ENCODE measurements at places on chromosomes 3 and 15. TPM values are rescaled to one million over a fixed set of nuclear protein-coding genes. Genes with fewer than 3 reads are reported as not detected.

DNA sequence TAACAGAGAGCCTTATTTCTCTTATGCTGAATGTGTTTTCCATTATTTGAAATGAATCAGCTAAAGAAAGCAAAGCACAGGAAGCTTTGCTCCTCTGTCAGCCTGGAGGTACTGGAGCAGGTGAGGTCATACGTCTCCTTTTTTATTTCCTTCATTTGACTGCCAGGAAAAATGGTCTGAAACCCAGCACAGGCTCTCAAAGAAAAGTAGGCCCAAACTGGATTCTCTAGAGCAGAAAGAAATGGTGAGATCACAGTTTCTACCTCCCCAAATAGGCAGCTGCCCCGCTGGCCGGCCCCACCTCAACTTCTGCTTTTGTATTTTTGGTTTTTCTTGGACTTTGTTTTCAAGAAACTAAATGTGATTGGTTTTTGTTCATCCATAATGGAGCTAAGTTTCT lies 95.1 kb downstream of the RPL39L start:
- no peak for DNase-seq

Gene FAH
- 122 TPM for total RNA-seq

- DNase-seq = no peak
These were observed 77.5 kb downstream of the LPP start for GRCh38 chr3:188231456-188231855.

DNA sequence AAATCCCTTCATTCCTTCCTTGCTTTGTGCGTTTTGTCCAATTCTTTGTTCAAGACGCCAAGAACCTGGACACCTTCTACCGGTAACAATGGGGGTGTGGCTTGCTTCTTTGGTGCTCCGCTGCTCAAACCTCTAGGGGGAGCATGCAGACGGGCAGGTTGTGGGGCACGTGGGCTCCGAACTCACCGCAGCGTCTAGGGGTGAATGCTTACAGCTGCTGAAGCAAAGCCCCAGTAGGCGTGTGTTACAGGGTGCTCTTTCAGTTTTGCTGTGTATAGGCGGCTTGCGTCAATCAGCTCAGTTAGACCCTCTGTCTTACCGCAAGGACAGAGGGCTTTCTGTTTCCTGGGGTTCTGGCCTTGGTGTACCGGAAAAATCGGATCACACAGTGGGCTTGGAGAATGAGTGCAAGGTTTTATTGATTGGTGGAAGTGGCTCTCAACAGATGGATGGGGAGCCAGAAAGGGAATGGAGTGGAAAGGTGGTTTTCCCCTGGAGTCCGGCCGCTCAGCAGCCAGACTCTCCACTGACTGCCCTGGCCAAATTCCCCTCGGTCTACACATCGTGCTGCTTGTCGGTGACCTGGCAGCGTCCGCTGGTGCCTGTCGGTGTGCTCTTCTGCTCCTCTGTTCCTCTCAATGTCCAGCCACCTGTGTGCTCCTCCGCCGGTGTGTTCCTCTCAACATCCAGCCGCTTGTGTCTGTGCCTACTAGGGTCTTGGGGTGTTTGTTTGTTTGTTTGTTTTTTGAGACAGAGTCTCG lies 1.2 kb upstream of the LRRC34 start:
- peak; percentile 53 for DNase-seq

Gene HAUS2
- total RNA-seq = 25.0 TPM

Gene C3orf70
- not detected for total RNA-seq

DNA sequence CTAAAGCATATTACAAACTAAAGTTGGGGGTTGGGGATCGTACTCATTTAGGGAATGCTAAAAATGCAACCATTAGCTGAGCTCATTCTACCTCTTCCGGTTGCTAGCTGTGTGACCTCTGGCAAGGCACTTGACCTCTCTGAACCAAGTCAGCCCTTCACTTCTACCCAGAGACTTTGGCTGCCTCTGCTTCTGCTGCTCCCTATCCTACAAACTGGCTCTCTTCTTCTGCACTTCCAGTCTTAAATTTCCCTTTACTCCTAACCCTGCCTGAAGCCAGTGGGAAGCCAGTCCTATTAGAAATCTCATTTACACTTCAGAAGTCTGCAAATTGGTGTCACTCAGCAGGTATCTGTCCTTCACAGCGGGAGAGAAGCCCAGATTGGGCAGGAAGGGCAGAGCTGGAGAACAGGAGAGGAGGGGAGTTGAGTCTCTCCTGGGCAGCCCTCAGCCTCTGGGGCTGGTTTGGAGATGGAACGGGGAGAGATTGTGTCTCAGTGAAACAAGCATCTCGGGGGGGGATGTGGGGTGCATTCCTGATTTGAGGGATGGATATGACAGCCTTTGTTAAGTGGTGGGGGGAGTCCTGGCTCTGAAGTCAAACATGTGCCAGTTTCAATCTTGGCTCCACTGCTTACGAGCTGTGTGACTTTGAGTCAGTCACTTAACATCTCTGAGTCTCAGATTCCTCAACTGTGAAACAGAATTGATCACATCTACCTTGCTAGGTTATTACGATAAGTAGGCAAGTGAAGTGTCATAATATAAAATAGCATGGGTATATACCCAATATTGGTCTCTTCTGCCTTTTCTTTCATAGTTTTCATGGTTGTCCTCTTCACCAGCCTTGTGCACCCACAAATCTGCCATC lies 7.8 kb upstream of the AEN start:
- no peak for DNase-seq

GRCh38 chr3:146948186-146948585 lies 343.0 kb upstream of the PLSCR5 start:
- DNase-seq = no peak

DNA sequence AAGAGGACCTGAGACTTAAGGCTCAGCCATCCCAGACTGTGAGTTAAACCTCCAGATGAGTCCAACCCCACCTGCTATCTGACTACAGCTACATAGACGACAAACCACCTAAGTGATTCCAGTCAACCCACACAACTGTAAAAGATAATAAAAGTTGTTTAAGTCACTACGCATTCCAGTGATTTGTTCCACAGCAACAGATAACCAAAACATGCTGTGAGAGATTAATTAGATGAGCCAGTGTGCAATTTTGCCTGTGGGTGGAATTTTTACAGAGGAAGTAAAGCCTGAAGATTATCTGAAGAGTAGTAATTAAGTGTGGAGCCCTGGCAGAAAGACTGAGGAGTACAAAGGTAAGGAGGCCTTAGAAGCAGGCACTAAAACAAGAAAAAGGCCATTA lies 5.4 kb downstream of the BTBD1 start:
- peak; percentile 59 for DNase-seq

GRCh38 chr15:82551646-82552247 lies 11.5 kb upstream of the RPS17 start:
- no peak for DNase-seq

GRCh38 chr15:33198541-33198940 lies 4.0 kb upstream of the FMN1 start:
- DNase-seq = no peak

Gene PLSCR5
- not detected for total RNA-seq

DNA sequence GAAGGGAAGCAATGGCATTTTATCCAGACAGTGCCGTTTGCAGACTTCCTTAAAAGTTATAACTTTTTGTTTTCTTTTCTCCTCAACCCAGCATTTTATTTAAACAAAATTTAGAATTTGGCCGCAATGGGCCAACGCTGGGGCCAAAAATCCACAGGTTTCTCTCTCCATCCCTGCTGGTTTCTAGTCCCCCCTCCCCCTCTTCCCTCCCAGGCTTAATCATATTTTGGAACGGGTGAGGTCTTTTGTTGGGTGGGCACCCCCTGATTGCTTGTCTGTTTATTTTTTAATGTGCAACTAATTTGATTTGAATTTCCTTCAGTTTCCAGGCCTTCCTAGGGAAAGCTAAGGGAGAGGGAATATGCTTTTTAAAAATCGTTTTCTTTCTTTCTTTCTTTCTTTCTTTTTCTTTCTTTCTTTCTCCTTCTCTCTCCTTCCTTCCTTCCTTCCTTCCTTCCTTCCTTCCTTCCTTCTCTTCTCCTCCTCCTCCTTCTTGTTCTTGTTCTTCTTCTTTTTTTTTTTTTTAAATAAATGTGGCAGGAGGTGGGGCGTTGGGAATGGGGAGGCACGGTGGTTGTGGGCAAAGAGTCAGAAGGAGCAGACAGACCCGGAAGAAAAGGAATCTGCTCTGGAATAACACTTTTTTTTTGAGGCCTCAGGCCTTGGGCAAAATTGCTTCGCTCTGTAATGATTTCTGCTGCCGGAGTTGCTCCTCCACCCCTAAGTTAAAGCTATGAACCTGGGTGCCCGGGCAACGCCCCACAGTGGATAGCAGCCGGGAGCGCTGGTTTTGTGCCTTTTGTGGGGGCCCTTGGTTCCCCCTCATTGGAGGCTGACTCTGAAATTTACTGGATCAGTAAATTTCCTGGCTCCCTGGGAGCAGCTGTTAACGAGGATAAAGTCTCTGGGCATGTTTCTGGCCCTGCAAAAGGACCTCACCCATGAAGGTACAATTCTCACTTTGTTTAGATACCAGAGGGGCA lies 1.9 kb downstream of the FNDC3B start:
- DNase-seq = peak; percentile 84

- no peak for DNase-seq
These were observed 2.1 kb downstream of the ZNF609 start for GRCh38 chr15:64462492-64462891.

GRCh38 chr3:194221336-194221735 lies 85.4 kb downstream of the HES1 start:
- DNase-seq = no peak

Gene LXN
- total RNA-seq = 44.8 TPM

Gene FOXL2NB
- 1.4 TPM for total RNA-seq

DNA sequence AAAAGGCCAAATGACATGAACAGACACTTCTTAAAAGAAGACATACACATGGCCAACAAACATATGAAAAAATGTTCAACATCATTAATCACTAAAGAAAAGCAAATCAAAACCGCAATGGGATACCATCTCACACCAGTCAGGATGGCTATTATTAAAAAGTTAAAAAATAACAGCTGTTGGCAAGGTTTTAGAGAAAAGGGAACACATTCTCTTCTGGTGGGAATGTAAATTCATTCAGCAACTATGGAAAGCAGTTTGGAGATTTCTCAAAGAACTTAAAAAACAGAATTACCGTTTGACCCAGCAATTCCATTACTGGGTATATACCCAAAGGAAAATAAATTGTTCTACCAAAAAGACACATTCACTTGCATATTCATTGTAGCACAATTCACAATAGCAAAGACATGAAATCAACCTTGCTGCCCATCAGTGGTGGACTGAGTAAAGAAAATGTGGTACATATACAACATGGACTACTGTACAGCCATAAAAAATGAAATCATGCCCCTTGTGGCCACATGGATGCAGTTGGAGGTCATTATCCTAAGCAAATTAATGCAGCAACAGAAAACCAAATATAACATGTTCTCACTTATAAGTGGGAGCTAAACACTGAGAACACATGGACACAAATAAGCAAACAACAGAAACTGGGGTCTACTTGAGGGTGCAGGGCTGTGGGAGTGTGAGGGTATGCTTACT lies 190.7 kb upstream of the MCTP2 start:
- peak; percentile 44 for DNase-seq

DNA sequence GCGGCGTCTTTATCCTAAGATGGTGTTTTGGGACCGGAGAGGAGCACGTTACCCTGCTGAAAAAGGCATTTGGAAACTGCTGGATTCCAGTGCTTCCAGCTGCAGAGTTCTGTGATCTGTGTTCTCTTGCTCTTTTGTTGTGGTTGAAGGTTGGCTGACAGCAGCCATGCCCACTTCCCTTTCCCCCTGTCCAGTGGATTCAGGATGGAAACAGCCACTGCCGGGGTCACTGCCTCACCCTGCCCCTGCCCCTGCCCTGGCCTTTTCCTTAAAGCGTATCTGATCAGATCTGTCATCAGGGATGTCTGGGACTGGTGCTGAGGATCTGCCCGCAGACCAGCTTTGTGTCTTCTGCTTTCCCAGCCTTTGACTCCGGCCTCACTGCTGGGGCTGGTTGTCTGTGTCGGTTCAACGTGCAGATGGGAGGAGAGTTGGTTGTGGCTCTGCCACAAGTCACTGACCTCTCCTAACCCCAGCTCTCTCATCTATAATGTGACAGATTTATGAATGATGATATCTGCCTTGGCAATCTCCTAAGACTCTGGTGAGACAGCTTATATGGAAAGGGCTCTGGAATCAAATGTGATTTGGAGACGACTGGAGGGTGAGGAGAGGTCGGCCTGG lies 219.4 kb upstream of the BHLHE40 start:
- DNase-seq = peak; percentile 38

Gene FBXO40
- total RNA-seq = not detected

DNA sequence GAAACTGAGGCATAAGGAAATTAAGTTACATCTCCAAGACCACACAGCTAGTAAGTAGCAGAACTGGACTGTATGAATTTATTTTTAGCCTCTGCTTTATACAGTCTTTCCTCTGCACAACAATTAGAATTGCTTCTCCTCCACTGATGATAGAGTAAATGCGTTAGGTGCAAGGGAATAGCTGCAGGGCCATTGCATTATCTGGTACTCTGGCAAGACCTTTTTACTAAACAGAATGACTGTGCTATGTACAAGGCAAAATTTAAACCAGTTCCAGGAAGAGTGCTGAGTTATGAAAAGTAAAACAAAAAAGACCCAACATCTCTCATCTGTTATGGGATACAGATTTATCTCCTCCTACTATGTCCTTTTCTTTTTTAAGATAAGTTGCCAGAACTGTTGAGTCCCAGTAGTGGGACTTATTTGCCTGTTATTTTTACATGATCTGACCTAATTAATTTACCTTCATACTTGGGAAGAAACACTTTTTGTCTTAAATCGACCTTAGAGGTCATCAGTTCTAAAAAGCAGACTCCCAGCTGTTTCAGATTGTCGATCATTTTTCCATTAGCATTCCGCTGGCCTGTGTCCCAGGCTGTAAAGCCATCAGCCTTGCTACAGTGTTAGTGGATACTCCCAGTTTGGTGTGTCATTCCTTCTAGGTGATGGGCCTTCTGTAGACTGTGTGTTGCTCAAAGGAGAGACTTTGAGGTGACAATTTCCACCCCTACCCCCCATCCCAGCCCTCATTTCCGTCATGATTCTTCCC lies 147.5 kb upstream of the NUDT16 start:
- DNase-seq = no peak
